ENCODE measurements at places on chromosomes 7 and 10.

- no peak for DNase-seq
Measured at GRCh38 chr7:69996121-69996520, 397.8 kb downstream of the AUTS2 start.

GRCh38 chr7:109092268-109092667 lies 522.6 kb downstream of the DNAJB9 start:
- DNase-seq: no peak

GRCh38 chr7:26127411-26127810 lies 24.6 kb upstream of the NFE2L3 start:
- no peak for DNase-seq

DNA sequence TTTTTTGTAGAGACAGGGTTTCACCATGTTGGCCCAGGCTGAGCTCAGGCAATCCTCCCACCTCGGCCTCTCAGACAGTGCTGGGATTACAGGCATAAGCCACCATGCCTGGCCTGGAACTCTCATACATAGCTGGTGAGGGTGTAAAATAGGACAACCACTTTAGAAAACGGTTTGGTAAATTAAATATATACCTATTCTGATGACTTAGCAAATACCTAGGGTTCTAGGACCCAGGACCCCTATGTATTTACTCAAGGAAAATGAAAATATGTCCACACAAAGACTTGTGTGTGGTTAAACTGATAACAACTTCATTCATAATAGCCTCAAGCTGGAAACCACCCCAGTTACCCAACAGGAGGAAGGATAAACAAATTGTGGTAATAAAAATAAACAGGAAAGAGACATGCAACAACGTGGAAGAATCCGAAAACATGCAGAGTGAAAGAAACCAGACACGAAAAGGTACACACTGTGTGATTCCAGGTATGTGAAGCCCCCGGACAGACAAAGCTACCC lies 52.7 kb downstream of the CARD11 start:
- DNase-seq: no peak

DNA sequence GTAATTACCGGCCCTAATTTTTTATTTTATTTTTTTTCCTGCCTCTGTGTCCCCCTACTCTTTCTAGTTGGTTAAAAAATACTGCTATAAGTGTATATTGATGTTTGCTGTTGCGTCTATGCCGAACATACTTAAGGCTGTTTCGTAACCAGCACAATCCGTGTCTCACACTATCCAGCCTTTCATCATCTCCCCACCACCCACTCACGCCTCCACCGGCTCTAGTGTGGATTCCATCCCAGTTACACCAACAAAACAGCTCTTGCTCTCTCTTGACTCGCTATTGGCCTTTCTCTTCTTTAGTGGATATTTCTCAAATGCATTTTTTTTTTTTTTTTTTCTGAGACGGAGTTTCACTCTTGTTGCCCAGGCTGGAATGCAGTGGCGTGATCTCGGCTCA lies 70.1 kb upstream of the CAMK1D start:
- no peak for DNase-seq

DNA sequence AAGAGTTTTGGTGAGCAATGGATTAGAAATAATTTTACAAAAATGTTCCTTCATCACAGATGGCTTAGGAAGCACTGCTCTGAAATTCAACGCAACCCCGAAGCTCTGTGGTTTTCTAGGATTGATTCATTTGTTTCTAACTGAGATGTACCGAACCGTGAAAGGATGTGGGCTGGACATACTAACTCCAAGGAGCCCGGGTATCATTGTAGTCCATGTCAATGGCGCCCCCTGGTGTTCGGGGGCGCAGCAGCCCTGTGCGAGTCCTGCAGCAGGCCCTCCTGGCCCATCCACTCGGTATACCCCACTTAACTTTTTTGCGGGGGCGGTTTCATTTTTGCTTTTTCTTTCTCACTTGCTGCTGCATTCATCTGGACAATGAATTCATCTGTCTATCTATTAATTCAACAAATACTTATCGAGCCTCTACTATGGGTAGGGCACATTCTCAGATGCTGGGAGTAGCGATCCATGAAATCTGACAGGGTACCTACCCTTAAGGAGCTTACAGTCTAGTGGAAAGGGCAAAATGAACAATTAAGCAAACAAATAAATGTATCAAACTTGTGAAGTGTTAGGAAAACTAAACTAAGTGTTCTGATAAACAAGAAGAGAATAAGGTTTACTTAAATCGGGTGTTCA lies 25.2 kb upstream of the ITPRID1 start:
- no peak for DNase-seq

DNA sequence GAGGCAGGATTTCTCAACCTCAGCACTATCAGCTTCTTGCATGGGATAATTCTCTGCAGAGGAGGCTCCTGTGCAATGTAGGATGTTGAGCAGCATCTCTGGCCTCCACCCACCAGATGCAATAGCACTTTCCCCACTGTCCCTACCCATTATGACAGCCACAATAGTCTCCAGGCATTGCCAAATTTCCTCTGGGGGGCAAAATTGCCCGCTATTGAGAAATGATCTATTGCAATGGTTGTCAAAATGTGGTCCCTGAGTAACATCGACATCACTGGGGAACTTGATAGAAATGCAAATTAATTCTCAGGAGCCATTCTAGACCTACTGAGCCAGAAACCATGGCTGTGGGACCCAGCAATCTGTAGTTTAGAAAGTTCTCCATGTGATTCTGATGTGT lies 7.0 kb downstream of the KCNK18 start:
- no peak for DNase-seq

GRCh38 chr10:12826800-12827372 lies 174.6 kb downstream of the CCDC3 start:
- DNase-seq: no peak

GRCh38 chr7:26549281-26549944 lies 257.8 kb downstream of the SNX10 start:
- no peak for DNase-seq

- no peak for DNase-seq
Measured at GRCh38 chr7:22640269-22640668, 86.7 kb upstream of the IL6 start.

GRCh38 chr7:124790645-124791044 lies 25.1 kb upstream of the GPR37 start:
- no peak for DNase-seq

DNA sequence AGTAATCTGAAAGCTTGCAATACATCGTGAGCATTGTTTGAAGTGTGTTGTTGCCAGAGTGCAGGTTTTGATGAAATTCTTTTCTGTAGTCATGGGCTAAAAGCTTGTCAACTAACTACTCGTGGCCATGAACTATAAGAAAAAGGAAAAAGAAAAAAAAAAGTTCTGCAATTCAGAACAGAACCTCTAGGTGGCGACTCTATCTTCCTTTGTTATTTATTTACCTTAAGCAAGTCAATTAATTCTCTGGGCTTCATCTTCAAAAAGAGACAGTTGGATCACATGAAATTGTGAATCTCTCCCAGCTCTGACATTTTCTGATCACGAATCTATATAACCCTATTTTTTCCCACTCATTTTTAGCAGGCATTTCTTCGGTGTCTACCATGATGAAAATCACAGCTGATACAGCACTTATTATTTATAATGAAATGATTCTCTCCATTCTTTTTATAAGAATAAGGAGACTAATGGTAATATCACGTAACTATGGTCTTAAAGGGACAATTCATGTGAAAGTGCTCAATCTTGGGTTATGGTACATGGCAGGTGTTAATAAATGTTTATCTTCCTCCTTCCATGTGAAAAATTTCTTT lies 18.8 kb downstream of the TMEM196 start:
- no peak for DNase-seq

DNA sequence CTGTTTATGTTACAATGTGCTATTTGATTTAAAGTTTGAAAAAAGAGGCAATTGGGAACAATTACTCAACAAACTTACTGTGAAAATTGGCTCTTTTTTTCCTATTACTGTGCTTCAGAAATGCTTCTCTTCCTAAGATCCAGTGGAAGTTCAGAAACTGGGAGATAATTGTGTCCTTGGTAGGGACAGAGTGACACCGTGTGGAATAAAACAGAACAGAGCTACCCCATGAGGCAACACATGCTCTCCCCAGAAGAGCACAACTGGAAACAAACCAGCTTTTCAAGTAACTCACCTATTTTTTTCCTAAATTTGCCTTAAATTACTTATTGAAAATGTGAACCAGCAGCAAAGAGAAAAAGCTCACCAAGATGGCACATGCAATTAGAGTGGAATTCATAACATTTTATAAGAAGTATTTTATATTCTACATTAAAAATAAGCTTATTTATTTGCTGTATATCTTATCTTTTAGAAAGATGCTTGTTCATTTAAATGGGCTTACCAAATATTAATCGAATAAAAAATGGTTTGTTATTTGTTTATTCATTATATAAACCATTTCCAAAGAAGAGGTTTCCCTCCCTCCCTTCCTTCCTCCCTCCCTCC lies 346.1 kb upstream of the ANKRD30A start:
- DNase-seq: no peak

DNA sequence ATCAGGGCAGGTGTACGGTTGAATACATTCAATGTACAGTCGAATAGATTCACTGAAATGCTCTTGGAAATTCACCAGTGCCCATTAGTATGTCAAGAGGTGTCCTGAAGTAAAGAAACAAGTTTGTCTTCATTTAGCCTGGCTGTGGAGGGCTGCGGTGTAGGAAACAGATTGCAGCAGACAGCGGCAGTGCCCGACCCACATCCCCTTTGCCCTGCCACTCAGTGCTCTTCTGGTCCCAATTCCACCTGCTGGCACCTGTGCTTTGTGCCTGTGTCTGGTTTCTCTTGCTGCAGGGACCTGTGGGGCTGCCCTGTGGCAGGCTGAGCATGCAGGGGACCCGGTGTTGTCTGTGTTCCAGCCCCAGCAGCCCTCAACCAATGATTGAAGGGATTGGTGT lies 183.7 kb downstream of the RPS24 start:
- no peak for DNase-seq

DNA sequence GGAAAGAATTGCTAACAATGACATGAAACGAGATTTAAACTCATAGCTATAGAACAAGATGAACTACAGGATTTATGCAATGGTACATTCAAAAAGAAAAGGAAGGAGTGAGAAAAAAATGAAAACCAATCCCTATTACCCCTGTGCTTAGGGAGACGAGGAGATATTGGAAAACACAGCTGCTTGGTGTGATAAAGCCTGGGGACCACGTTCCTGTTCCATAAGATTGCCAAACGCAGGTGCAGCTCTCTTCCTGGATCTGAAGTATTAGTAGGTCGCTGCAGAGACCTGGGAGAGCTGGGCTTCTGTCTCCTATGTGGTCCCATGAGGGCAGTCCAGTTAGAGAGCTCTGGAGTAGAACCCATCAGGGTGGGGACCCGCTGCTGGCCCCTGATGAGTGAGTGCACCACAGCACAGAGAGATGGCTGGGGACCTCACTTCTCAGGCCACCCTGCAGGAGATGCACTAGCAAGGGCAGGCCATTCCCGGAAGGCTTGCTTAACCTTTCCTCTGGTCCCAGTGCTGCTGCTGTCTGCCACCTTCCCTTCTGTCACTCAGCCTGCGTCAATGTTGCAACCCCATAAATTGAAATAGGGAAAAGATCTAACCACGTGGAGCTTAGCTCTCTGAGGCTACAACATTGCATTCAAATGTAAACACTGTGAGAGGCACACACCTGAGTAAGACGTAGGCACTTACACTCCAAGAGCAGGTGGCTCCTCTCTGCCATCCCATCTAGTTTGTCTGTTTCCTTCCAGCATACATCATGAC lies 57.9 kb downstream of the MTPN start:
- DNase-seq: no peak

DNA sequence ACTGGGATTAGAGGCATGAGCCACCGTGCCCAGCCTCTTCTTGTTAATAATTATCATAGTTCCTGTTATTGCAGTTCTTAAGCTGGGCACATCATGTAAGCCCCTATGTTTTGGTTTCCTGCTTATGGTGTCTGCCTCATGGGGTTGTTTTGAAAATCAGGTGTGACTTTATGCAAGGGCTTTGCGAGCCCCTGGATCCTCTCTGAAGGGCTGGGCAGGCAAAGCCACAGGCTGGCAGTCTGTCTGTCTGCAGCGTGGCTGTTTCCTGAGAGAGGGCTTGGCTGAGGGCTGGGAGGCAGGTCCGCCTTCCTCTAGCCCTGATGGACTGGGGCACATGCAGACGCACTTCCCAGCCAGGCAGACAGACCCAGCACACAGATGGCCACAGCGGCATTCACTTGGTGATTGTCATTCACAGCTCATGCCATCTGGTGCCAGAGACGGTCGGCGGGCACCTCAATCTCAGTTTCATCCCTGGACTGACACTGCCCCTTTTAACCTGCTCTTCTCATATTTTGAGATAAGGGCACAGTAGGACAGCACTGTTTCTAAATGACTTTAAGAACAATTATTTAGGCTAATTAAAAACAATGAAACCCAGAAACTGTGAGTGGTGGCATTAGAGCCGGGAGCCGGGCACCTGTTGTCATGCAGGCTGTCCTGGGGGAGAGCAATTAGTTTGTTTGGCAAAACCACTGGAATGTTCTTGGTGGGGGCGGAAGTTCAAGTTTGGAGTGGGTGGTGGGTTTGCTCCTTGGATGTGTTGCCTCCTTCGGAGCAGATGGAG lies 35.5 kb downstream of the RBM20 start:
- no peak for DNase-seq

DNA sequence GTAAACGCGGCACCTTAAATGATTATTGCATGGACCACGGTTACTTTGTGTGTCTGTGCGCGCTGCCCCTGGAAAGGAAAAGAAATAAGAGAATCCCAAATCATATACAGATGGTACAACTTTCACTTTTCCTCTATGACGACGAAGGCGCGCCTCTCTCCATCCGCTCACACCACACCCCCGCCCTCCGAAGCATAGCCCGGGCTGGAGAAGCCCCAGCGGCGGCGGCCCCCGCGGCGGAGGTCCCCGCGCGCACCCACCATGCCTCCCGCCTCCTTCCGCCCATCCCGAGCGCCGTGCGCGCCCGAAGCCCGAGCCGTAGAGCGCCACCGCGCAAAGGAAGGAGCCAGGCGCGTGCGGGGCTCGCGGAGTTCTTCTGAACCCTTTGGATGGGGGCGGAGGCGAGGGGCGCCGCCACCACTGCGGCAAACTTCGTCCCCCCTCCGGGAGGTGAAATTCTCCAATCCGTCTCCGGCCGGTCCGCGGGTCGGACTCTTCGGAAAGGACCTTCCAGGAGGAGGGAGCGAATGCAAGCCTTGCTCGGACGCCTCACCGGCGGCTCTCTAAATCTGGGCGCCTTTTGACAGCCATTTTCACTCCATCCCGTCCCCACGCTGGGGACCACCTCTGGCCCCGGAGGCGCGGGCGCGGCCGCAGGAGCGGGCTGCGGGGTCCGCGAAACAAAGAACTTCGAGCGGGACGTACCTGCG lies 588 bp downstream of the GLI3 start:
- no peak for DNase-seq

GRCh38 chr7:158111049-158111751 lies 476.4 kb downstream of the PTPRN2 start:
- DNase-seq: no peak

- no peak for DNase-seq
Measured at GRCh38 chr7:140571538-140572122, 69.0 kb downstream of the DENND2A start.

Data from stimulated activated CD8-positive, alpha-beta memory T cell treated with anti-CD3 and anti-CD28 coated beads, Interleukin-12 subunit alpha, Interleukin-12 subunit beta, amount 100 ng/mL, for 1 hour (primary cell).